Fibroblast of skin of left quadriceps (primary cell): ENCODE measurements at places on chromosomes 16 and 17.

DNA sequence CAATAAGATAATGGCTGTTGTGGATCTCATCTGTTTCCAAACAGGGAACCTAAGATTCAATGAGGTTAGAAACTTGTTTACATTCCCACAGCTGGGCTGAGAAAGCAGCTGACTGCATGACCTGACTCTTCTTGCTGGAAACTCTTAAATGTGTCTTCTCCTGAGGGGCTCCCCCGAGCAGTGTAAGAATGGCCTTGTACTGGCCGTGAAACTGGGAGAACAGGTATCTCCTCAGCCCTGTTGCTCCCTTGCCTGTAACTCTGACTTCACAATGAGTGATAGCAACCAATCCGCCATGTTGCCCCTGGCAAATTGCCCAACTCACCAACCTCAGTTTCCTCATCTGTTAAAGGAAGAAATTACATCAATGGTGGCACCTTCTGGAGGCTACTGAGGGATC lies 59.1 kb upstream of the CCL2 start:
- DNase-seq, result no peak

DNA sequence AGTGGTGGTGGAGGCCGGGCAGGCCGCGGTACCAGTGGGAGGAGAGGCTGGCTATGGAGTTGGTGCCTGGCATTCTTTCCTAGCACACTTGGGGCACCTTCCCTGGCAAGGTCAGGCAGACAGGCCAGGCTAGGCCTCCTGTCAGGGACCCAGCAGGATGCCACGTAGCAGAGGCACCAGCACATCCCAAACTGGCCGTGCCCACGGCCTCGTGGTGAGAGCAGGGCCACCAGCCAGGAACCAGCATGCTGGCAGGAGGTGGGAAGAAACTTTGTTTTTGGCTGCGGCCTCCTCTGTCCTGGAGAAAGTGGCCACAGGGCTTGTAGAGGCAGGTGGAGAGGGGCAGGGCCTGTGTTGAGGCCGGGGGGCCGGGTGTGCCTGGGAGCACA lies 57.6 kb upstream of the CBFA2T3 start:
- no peak for DNase-seq

DNA sequence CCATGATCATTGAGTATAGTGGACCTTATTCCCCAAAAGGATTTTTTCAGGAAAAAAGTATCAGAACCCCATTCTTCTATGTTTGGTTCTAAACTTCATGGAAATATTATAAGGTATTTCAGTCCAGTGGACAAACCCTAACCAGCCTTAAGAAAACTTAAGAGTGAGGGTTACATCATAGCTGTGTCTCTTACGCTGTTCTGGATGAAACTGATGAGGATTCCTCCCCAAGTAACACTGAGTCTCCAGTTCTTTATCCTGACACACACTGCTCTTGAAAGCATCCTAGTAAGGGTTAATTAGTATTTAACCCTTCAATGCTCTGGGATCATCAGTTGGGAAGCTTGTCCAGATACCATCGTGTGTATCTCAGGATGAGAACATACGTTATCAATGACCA lies 5.0 kb downstream of the LYRM1 start:
- DNase-seq, result no peak

GRCh38 chr17:35889241-35889640 lies 9.1 kb upstream of the CCL5 start:
- no peak for DNase-seq

DNA sequence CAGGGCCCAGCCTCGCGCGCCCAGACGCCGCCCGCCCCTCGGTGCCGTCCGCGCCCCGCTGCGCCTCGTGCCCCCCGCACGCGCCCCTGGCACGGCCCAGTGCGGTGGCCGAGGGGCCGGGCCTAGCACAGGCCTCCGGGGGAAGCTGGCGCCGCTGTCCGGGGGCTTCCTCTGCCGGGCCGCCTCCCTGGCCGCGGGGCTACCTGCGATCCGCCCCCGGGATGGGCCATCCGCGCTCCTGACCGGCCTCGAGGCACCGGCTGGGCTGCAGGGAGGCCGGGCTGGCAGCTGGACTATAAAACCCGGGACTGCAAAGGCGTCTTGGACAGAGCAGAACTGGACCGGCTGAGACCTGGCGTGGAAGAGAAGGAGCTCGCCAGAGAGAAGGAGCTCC lies 783 bp downstream of the BHLHA9 start:
- no peak for DNase-seq

GRCh38 chr17:74271901-74272561 lies 2.0 kb upstream of the DNAI2 start:
- DNase-seq, result no peak

- peak; percentile 75 for DNase-seq
Measured at GRCh38 chr16:87203060-87203656, 114.0 kb downstream of the C16orf95 start.

DNA sequence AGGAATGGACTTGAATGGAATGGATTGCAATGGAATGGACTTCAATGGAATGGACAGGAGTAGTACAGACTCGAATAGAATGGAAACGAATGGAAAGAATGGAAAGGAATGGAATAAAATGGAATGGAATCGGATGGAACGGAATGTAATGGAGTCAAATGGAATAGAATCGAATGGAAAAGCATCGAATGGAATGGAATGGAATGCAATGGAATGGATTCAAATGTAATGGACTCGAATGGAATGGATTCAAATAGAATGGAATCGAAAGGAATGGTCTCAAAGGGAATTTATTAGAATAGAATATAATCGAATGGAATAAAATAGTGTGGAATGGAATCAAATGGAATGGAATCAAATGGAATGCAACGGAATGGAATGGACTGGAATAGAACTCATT lies 484.9 kb upstream of the WSB1 start:
- no peak for DNase-seq

DNA sequence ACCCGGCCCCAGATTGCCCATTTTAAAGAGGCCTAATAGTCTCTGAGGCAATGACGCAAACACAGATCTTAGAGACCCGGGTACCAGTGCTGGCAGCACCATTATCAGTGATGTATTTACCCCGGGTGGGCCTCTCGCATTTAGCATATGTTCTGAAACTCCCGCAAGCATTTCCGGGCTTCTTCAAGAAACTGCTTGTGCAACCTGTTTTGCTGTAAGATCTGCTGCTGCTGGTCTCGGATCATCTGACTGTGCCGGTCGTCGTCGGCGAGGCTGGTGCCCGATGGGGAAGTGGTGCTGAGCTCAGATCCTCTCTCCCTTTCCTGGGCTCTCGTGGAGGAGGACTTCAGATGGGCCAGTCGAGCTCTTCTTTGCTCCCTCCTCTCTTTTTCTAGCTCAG lies 12.5 kb downstream of the CEP295NL start:
- no peak for DNase-seq

GRCh38 chr17:13792314-13792713 lies 190.6 kb upstream of the HS3ST3A1 start:
- no peak for DNase-seq

GRCh38 chr16:30876867-30877266 lies 17.0 kb downstream of the BCL7C start:
- no peak for DNase-seq

DNA sequence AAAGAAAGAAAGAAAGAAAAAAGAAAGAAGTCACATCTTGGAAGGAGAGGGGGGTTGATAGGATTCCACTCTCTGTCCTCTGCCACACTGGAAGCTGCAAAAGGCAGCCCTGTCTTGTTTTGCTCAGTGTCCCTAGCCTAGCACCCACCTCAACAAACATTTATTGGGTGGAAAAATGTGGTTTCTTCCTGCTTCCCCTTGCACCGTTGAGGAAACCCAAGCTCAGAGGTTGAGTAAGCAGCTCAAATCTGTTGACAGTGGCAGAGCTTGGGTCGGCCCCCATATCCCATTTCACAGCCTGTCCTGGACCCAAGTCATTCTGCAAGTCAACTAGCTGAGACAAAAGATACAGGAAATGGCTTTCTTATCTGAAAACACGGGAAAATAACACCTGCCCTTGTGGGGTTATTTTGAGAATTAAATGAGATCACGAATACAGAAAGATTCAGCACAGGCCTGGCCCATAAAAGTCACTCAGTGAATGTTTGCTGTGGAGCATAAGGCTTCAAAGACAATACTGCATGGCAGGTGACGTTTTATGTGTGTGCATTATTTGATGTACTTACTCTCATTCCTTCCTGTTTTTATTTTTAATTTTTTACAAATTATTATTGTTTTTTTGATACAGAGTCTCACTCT lies 63.6 kb downstream of the SCNN1B start:
- DNase-seq, result no peak

GRCh38 chr16:50696126-50696525 lies 2.7 kb downstream of the NOD2 start:
- DNase-seq, result no peak

DNA sequence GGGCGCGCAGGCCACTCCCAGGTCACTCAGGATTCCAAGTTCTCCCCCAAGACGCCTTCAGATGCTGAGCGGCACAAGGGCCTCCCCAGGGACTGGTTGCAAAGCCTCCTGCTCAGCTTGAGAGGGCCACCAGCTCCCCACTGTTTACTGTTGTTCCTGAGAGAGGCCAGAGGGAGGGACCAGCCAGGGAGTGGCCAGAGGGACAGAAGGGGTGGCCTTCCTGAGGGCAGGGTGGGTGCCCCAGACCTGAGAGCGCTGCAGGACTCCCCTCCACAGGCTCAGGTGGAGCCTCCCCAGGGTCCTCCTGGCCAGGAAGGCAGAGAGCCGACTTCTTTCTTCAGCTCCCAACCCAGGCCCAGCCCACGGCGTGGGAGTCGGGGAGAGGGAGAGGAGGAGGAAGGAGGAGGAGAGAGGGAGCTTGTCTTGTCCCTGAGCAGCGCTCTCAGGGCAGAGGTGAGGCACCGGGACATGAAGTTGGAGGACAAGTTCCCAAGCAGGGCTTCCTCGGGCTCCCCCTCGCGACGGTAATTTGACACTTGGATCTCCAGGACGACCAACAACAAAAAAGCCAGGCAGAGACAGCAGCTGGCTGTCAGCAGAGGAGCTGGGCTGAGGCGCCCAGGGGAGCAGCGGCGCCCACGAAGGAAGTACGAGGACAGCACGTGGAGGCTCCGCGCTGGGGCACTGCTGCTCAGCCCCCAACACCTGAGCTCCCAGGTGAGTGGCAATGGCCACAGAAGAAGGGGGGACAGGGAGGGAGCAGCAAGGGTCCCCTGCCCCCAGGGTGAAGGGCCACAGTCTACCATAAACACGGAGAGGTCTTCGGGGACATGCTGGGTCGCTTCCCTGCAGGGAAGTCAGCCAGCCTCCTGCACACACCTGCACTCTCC lies 497 bp downstream of the SMIM5 start:
- DNase-seq, result peak; percentile 67

DNA sequence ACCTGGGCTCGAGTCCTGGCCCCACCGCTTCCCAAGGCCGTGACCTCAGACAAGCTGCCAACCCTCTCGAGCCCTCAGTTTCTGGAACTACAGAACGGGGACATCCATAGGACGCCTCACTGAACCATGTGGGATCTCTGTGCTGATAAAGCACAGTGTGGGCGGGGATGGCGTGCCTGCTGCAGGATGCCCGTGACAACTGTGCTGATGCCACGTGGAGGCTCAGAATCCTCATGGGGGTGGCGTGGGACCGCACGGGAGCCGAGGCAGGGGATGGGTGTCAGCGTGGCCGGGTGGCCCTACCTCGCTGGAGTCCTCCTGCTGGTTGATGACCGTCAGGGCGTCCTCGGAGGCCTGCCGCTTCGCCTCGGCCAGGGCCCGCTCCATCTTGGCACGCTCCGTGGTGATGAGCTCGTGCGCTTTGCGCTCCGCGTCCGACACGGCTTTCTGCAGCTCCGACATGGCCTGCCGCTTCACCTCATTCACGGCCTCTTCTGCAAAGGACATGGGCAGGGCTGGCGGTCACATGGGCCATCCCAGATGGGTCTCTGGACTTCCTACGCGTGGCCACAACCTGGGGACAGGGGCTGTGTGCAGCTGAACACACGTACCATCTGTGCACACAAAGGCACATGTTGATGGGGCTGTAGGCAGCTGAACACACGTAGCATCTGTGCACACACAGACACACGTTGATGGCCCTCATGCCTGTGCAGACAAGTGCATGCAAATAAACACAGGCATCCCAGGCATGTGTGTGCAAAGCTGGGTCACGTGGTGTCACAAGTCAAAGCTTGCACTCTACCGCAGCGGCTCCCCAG lies 12.7 kb upstream of the PABPN1L start:
- DNase-seq, result no peak

- no peak for DNase-seq
Measured at GRCh38 chr16:67546761-67547422, 15.4 kb upstream of the CTCF start.

DNA sequence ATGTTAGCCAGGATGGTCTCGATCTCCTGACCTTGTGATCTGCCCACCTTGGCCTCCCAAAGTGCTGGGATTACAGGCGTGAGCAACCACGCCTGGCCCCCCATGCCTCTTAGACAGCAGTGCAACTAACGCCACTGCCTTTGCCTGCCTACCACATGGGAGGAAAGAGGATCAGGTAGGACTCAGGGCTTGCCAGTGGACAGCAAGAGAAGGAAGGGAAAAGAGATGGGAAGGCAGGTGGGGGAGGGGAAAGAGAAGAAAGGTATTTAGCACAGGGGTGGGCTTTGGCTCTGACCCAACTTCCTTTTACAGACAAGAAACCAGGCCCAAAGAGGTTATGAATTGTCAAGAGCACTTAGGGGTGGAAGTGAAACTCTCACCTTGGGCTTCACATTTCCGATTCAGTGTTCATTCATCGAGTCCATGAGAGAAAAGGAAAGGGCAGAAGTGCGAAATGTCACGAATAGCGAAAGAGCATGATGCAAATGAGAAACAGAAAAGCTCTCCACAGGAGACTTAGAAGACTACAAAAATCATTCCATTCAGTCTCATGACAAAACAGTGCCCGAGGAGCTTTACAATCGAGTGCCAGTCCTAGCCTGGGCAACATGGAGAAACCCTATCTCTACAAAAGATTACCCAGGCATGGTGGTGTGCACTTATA lies 36.4 kb downstream of the CDK5R1 start:
- no peak for DNase-seq

GRCh38 chr16:69773260-69773947 lies 11.3 kb downstream of the WWP2 start:
- DNase-seq, result no peak

DNA sequence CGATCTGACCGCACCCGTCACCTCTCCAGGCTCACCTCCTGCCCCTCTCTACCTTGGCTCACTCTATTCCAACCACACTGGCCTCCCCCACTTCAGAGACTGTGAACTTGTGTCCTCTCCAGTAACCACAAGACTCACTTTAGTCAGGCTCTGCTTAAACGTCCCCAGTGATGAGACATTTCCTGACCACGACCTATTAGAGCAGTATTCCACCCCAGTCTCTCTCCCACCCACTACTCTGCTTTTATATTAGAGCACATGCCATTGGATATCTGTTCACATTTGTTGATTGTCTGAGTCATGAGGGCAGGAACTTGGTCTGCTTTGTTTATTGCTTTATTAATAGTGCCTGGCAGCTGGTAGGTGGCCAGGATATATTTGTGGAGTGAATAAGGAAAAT lies 20.1 kb downstream of the COX11 start:
- DNase-seq, result peak; percentile 46

GRCh38 chr16:79050063-79050462 lies 550.5 kb downstream of the MAF start:
- DNase-seq, result no peak

- no peak for DNase-seq
Measured at GRCh38 chr17:14057591-14057990, 11.7 kb upstream of the COX10 start.

DNA sequence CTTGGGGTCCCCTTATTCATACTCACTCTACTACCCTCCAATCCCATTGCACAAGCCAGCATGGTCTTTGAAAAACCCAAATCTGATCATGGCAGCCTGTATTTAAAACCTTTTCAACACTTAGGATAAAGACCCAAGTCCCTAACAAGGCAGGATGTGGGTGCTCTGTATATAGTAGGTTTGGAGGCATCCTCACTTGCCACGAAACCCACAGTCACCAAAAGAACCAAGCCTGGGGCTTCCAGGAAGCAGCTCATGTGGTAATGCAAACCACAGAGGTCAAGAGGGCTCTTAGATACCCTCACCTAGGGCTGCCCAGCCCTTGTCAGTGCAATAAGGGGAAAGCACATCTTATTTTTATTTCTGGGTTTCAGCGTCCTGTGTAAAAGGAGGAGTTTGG lies 218.6 kb upstream of the ASIC2 start:
- no peak for DNase-seq
